ENCODE measurements at places on chromosomes 1 and 21.

- no peak for DNase-seq
- no peaks in the 10 kb centered on the region for H3K36me3 ChIP-seq
- H3K4me1 ChIP-seq = no peaks in the 10 kb centered on the region
- H3K4me3 ChIP-seq = no peak overlapping the region
- no peaks in the 10 kb centered on the region for H3K27me3 ChIP-seq
Observed at GRCh38 chr1:195251900-195252299, 1356.3 kb downstream of the KCNT2 start.

DNA sequence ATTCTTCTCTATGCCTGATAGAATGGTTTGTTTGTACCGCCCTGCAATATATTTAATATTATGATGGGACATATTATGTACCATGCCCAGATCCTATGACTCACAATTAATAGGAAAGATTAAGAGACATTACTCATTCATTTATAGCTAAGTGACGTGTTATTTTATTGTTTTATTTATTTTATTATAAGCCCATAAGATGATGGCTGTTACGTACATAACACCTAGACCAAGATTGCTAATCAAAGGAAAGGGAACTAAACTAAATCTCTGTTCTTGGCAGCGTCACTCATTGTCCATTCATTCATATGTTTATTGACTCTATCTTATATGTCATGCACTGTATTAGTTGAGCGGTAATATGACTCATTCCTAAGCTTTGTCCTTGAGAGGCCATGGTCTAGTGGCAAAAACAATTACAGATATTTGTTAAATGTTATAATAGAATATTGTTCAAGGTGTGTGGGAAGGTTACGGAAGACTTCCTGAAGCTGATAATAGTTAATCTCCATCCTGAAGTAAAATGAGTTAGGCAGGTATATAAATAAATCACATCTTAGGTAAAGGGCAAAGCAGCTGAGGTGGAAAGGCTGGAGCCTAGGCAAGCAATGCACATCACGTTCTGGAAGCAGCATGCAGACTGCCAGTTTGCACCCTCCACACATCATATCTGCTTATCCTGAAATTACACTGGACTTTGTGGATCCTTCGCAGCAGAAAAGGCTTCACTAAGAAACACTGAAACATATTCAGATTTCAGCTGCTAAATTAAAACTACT, 16.6 kb upstream of the CD55 start:
- no peak for DNase-seq
- no peak overlapping the region for H3K4me3 ChIP-seq
- no peak overlapping the region for H3K27ac ChIP-seq
- H3K4me1 ChIP-seq = peaks cover 4% of the 10 kb centered on the region

- H3K36me3 ChIP-seq = no peaks in the 10 kb centered on the region
- H3K4me3 ChIP-seq = no peak overlapping the region
- no peaks in the 10 kb centered on the region for H3K27me3 ChIP-seq
Observed at GRCh38 chr1:157580179-157580827, 17.6 kb downstream of the FCRL4 start.

- no peaks in the 10 kb centered on the region for H3K36me3 ChIP-seq
- no peaks in the 10 kb centered on the region for H3K4me1 ChIP-seq
- H3K27ac ChIP-seq = no peak overlapping the region
- H3K27me3 ChIP-seq = no peaks in the 10 kb centered on the region
Observed at GRCh38 chr1:2865571-2866421, 64.3 kb upstream of the TTC34 start.

DNA sequence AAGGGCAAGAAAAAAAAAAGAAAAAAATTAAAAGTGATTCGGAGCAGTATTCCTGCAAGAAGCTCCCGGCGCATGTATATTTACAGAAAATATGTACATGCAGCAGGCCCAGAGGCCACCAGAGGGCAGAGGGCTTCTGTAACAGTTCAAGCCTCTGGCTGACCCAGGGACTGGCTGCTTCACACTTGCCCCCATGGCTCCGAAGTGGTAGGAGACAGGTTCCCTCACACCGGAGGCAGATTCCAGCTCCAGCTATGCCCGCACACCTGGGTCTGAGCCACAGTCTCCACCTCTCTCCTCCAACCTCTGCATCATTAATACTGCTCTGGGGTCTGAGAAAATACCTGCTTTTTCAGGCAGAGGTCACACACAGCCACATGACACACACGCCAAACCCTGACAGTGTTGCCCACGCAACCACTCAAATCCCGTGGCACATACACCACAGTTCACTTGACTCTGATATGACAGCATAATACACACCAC, 2.2 kb upstream of the ARHGAP30 start:
- H3K36me3 ChIP-seq = no peaks in the 10 kb centered on the region
- H3K4me3 ChIP-seq = no peak overlapping the region
- DNase-seq = peak; percentile 55
- no peak overlapping the region for H3K27ac ChIP-seq
- H3K4me1 ChIP-seq = no peaks in the 10 kb centered on the region

DNA sequence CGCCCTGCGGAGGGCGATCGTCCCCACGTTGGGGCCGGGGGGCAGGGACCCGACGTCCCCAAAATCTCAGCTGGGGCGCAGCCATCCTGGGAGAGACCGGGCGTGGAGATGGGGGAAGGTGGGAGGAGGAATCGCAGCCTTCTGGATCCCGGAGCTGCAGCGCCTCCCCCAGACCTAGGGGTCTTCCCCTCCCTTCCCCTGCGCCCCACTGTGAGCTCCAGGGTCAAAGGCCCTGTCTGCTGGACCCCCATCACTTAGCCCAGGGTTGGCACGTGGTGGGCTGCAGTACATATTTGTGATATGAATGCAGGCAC, 90.2 kb upstream of the VAMP3 start:
- H3K27me3 ChIP-seq = no peaks in the 10 kb centered on the region
- H3K27ac ChIP-seq = no peak overlapping the region
- no peak for DNase-seq
- no peaks in the 10 kb centered on the region for H3K4me1 ChIP-seq
- peak overlapping the region; percentile 83 for H3K4me3 ChIP-seq

- no peaks in the 10 kb centered on the region for H3K27me3 ChIP-seq
- peak; percentile 22 for DNase-seq
- H3K4me1 ChIP-seq = no peaks in the 10 kb centered on the region
- no peak overlapping the region for H3K4me3 ChIP-seq
- no peaks in the 10 kb centered on the region for H3K36me3 ChIP-seq
Observed at GRCh38 chr1:55781944-55782482, 566.8 kb upstream of the USP24 start.

DNA sequence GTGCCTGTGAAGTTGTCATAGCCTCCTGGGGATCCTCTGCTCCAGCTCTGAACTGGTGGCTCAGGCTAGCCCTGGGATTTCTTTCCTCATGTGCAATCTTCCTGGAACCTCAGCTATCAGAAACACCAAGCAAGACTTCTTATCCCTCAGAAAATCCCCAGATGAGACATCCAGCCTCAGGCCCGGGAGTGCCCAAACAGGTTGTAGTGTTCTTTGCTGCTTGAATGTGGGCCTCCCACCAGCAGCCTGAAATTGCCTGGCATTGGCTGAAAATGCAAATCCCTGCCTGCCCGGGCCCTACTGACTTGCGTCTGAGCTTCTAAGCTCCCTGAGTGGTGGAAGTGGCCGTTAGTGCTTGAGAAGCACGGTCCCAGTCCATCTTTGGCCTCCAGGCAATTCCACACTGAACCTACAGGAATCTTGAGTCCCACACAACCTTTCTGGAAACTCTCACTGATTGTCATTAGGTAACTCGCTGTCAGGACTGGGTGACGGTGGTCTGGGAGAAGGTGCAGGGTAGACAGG, 146.8 kb downstream of the ZBTB18 start:
- H3K4me1 ChIP-seq = no peaks in the 10 kb centered on the region
- H3K27me3 ChIP-seq = no peaks in the 10 kb centered on the region
- H3K36me3 ChIP-seq = no peaks in the 10 kb centered on the region
- no peak for DNase-seq
- H3K4me3 ChIP-seq = no peak overlapping the region

- no peak overlapping the region for H3K4me3 ChIP-seq
- no peaks in the 10 kb centered on the region for H3K27me3 ChIP-seq
Observed at GRCh38 chr21:41396558-41397075, 29.4 kb upstream of the MX1 start.

GRCh38 chr21:45724345-45724961, 80.9 kb downstream of the PCBP3 start:
- no peak for DNase-seq
- H3K4me3 ChIP-seq = no peak overlapping the region
- H3K36me3 ChIP-seq = no peaks in the 10 kb centered on the region

DNA sequence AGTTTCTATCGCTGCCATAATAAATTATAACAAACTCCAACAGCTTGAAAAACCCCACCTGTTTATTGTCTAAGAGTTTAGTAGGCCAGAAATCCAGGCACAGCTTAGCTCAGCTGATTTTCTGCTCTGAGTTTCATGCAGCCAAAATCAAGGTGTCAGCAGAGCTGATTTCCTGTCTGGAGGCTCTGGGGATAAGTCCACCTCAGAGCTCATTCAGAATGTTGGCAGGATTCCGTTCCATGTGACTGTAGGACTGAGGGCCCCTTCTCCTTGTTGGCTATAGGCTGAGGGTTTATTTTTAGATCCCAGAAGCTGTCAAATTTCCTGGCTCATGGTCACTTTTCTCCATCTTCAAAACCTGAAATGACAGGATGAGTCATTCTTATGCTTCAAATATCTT, 91.6 kb upstream of the CHODL start:
- no peak overlapping the region for H3K4me3 ChIP-seq
- H3K4me1 ChIP-seq = no peaks in the 10 kb centered on the region
- no peak for DNase-seq
- no peak overlapping the region for H3K27ac ChIP-seq
- H3K36me3 ChIP-seq = no peaks in the 10 kb centered on the region

DNA sequence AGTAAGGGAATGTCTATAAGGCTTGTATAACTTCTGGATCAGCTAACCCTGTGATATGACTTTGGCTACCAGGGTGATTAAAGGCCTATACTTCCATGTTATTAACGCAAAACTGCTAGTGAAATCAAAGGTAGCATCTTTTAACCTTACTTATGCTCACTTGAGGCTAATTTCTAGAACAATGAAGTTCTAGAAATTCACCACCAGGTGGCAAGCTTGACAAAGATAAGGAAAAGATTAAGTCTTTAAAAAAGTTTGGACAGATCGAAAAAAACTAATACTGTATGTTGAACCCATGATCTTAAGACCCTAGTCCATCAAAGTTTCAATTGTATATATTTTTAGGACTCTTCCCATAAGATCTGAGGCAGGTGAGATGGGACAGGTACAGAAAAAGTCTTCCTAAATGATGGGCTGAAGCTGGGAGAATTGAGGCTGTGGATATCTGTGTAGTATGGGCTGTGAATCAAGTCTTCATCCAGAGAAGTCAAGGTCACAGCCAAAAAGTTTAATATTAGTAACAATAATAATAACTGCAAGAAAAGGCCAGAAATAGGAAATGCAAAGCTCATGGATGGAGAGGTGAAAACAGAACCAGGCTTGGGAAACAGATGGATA, 18.8 kb downstream of the KYAT3 start:
- H3K4me3 ChIP-seq = no peak overlapping the region
- no peaks in the 10 kb centered on the region for H3K36me3 ChIP-seq
- no peaks in the 10 kb centered on the region for H3K4me1 ChIP-seq

GRCh38 chr1:65289449-65289848, 19.9 kb upstream of the DNAJC6 start:
- no peaks in the 10 kb centered on the region for H3K4me1 ChIP-seq
- no peak overlapping the region for H3K4me3 ChIP-seq
- DNase-seq = no peak
- H3K36me3 ChIP-seq = no peaks in the 10 kb centered on the region
- no peak overlapping the region for H3K27ac ChIP-seq
